ENCODE measurements at places on chromosomes 3 and 15.

GRCh38 chr15:43922021-43922420 is 95.2 kb downstream of the WDR76 start:
- DNase-seq = no peak

DNA sequence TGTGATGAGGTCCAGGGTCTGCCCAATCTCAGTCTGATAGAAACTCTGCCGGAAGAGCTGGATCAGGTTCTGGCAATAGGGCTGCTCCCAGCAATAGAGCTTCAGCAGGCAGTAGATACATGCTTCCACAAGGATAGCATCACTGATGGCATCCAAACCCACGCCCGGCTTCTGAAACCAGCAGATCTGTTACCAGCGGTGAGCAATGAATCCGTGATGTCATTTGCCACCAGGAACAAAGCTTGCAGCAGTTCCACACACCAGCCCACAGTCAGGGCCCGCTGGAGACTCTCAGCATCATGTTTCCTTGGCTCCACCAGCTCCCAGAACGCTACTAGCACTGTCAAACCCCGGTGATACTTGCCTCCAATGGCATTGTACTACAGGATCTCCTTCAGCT is 19.3 kb upstream of the TTBK2 start:
- DNase-seq = no peak

- DNase-seq = no peak
Observed at GRCh38 chr3:122063908-122064307, 8.7 kb downstream of the CD86 start.

DNA sequence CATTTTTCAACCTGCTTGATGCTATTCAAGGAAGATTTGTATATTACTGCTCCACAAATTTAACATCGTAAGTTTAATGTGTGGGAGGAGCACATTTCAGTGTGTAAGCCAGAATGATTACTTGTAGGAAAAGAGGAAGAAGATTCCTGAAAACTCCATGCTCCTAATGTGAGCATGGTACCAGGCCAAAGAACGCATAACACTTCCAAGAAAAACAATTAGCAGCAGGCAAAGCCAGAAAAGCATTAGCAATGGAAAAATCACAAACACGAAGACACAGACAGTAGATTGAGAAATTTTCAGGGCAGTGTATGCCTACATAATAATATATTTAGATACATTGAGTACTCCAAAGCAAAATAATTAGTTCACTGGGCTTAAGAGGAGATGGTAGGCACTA is 96.6 kb upstream of the CBLB start:
- DNase-seq = no peak

GRCh38 chr15:85398822-85399221 is 18.4 kb downstream of the AKAP13 start:
- no peak for DNase-seq

DNA sequence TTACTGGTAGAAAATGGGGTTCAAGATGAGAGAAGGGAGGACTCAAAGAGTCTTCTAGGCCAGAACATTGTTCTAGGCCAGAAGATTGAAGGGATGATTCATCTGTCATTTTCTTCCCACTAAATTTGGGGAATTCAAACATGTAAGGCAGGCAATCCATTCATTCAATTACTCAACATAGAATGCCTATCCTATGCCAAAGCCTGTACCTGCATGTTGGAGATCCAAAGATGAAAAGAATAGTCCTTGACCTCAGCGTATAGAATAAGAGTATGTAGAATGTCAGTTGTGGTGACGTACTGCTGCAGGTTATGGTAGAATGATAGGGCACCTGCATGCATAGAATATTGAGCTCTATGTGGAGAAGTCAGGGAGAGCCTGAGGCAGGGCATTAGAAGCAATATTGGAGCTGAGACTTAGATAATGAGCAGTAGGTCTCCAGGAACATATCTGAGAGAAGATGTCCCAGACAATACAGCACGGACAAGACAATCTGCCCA is 49.7 kb downstream of the STAC start:
- no peak for DNase-seq

- no peak for DNase-seq
Observed at GRCh38 chr15:31275331-31276262, 51.0 kb upstream of the KLF13 start.

GRCh38 chr15:33292717-33293307 is 18.0 kb upstream of the RYR3 start:
- no peak for DNase-seq

- no peak for DNase-seq
Observed at GRCh38 chr3:19199131-19199530, 50.8 kb downstream of the KCNH8 start.

GRCh38 chr15:96732704-96733103 is 402.2 kb downstream of the NR2F2 start:
- no peak for DNase-seq

DNA sequence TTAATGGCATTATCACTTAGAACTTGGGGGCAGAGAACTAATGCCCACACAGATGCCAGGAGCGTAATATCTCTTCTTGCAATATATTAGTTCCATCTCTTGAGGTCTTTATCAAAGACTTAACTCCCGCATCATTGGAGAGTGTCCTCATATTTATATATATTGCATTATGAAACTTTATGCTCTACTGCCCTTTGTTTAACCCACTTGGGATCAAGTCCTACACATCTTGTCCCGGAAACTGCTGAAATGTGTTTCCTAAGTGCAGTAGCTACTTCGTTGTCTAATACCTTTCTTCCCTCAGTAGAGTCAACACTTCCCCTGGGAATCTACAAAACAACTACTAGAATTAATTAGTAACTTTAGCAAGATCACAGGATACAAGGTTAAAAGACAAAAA is 1029.2 kb downstream of the OTOL1 start:
- no peak for DNase-seq

GRCh38 chr15:42711746-42712145 is 25.2 kb downstream of the CDAN1 start:
- DNase-seq = no peak

DNA sequence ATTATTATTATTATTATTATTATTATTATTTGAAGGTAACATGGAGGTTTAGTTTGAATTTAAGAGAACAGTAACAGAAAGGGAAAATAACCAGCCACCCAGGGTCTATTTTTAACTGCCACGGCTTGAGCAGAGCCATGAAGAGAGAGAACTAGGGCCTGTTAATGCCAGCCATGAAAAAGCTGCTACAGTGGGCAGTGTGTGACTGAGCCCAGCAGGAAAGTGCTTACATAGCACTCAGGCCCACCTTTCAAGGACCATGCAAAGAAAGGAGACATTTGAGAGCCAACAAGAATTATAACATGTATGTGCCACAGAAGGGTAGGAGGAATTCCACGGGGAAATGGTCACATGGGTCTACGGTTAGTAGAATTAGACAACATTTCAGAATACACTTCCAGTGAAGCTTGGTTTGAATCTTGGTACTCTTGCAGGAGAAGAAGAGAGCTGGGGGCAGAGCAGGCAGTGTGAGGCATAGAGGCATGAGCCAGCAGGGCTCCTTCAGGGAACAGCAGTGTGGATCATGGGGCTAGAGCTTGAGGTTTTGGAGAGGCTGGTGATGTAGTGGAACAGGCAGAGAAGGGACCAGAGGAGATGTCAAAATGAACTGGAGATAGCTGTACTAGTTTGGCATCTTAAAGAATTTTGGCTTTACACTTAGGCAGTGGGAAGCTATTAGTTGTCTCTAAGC is 140.7 kb downstream of the CMSS1 start:
- DNase-seq = no peak

DNA sequence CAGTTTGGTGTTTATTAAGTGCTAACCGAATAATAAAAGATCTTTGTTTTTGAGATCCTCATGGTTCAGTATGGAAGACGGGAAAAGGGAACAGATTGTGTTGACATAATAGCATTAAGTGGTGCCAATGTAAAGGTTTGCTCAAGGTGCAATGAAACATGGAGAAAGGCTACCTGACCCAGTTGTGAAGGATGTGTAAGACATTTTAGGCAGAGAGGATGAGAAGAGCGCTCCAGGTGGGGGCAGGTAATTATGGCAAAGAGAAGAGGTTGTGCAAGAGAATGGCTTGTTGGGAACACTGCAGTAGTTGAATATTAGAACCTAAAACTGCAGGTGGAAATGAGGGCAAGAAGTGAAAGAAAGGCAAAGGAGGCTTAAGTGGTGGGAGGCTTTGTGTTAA is 140.8 kb downstream of the DIPK2A start:
- DNase-seq = no peak

GRCh38 chr3:52779011-52779836 is 1.8 kb downstream of the ITIH1 start:
- no peak for DNase-seq

- no peak for DNase-seq
Observed at GRCh38 chr3:113270068-113270467, 58.7 kb downstream of the BOC start.

DNA sequence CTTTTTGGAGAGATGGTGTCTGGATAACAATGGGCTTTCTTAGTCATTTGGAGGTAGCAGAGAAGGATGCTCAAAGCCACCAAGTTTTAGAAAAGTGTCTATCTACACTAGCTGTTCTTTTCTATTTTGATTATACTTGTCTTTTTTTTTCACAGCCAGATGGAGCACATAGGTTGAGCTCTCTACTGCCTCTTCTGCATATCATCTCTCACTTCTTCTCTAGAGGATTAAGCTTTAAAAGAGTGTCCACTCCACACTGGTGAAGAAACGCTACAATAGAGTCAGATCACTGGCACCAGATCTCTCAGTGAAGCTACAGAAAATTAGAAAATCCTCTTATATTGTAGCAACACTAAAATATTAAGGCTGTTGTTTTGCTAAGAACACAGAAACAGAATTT is 145.3 kb upstream of the MBNL1 start:
- DNase-seq = no peak

GRCh38 chr3:134901461-134901860 is 106.4 kb downstream of the EPHB1 start:
- no peak for DNase-seq
